ENCODE measurements at places on chromosomes 4 and X.

GRCh38 chrX:20620306-20620705 lies 353.6 kb upstream of the RPS6KA3 start:
- no peak for DNase-seq

- no peak for DNase-seq
Measured at GRCh38 chrX:77293331-77293995, 153.7 kb upstream of the FGF16 start.

- no peak for DNase-seq
Measured at GRCh38 chr4:1192091-1192492, 19.7 kb upstream of the SPON2 start.

DNA sequence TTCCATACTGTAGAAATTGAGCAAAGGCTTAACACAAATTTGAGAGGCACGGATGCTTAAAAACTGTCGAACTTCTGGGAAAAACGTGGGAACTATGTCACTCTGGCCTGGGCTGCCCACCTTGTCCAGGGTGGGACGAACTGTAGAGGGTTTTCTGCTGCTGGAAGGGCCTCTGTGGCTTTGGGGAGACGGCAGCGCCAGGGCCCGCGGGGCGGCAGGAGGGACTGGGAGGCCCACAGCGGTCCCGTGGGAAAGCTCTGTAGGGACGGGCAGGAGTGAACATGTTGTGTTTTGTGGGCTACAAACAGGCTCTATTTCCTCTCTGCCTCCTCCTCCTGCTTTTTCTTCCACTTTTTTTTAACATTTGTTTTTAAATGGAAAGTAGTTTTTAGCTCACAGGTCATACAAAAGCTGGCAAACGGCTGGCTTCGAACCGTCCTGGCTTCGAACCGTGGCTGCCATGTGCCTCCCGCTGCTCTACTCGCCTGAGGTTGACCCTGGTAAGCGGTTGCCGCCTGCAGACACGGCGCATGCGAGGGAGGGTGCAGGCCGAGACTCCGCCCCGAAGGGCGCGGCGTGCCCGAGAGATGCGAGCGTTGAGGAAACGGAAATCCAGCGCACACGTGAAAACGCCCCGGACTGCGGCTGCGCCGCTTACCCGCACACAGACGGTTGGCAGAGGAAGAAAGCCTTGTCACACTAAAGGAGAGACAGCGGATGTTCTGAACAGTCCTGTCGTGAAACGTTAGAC lies 382.3 kb upstream of the ZFP42 start:
- no peak for DNase-seq
